ENCODE measurements at places on chromosomes 2 and 18.

GRCh38 chr2:240326246-240326645 lies 109.2 kb upstream of the GPC1 start:
- no peak for DNase-seq

GRCh38 chr2:151049746-151050145 lies 211.9 kb downstream of the RBM43 start:
- DNase-seq = no peak

GRCh38 chr2:14123436-14124103 lies 508.9 kb upstream of the LRATD1 start:
- no peak for DNase-seq

GRCh38 chr2:46325182-46325928 lies 28.1 kb downstream of the EPAS1 start:
- DNase-seq = no peak

GRCh38 chr2:42573256-42573655 lies 4.8 kb downstream of the MTA3 start:
- DNase-seq = no peak

DNA sequence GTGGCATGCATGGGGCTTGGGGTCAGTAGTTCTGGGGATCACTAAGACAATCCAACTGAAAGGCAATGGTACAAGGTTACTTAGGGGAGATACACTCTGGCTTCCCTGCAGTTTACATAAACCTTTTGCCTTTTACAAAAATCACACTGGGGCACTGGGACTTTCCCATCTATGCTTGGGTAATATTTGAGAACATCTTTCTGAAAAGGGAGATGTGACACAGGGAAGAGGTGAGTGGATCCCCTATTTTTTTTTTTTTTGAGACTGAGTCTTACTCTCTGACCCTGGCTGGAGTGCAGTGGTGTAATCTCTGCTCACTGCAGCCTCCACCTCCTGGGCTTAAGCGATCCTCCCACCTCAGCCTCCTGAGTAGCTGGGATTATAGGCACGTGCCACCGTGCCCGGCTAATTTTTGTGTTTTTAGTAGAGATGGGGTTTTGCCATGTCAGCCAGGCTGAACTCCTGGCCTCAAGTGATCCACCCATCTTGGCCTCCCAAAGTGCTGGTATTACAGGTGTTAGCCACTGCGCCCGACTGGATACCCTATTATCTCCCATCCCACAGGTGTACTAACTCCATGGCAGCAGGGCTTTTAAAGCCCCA lies 82.8 kb upstream of the DNMT3A start:
- no peak for DNase-seq

DNA sequence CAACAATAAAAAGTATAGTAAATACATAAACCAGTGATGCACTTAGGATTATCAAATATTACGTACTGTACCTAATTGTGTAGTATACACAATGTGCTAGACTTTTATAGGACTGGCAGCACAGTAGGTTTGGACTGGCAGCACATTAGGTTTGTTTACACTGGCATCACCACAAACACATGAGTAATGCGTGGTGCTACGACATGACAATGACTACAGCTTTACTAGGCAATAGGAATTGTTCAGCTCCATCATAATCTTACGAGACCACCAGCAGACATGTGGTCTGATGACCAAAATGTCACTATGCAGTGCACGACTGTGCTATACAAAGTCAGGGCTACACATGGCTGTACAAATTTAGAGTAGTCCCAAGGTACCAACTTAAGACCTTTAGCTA lies 2.3 kb downstream of the MBOAT2 start:
- DNase-seq = no peak

- no peak for DNase-seq
These were observed 731.7 kb upstream of the REG3G start for GRCh38 chr2:78293768-78294167.

DNA sequence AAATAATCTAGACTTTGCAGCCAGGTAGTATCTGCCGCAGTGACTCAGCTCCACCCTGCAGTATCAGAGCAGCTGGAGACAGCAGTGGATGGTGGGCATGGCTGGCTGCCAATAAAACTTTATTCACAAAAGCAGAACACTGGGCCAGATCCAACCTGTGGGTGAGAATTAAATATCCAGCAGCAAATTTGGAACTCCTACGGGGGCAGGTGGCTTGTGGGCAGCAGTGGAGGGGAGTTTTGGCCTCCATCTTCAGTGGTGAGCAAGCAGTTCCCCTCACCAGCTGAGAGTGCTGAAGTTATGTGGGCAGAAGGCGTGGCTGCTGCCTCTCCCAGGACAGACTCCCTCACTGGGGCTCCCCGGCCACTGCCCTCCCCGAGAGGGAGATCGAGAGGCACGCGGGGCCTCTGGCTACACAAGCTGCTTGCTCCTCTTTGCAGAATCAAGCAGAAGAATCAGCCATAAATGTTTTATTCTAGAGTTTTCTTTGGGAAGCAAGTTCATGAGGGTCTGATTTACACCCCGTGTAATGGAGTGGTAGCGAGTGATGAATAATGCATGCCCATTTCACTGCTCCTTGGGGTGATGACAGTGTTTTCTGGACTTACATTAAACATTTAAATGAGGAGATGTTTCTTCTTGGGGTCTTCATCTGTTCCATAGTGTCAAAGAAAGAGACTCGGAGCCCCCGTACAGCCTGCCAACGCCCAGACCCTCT lies 204.3 kb downstream of the SEPTIN10 start:
- DNase-seq = peak; percentile 15

DNA sequence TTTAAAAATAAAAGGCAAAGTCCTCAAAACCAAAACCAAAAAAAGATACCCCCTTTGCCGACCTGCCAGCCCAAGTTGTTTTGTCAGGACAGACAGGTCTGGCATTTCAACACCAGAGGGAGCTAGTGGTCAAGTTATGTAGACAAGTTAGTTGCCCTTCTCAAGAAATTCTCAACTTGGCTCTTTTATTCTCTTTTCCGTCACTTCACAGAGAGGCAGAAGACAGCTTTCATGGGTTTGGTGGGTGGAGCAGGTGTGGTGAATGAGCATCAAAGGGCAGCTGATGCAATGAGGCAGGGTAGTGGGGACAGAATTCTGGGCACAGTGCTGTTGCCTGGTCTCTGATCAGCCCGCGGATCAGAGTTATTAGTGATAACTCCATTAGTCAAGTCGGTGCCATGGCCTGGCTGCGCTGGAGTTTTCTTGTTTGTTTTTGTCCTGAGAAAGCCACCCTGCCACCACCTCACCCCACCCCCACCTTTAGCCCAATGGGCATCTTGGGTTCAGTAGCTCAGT lies 303.7 kb upstream of the EPAS1 start:
- DNase-seq = peak; percentile 15

DNA sequence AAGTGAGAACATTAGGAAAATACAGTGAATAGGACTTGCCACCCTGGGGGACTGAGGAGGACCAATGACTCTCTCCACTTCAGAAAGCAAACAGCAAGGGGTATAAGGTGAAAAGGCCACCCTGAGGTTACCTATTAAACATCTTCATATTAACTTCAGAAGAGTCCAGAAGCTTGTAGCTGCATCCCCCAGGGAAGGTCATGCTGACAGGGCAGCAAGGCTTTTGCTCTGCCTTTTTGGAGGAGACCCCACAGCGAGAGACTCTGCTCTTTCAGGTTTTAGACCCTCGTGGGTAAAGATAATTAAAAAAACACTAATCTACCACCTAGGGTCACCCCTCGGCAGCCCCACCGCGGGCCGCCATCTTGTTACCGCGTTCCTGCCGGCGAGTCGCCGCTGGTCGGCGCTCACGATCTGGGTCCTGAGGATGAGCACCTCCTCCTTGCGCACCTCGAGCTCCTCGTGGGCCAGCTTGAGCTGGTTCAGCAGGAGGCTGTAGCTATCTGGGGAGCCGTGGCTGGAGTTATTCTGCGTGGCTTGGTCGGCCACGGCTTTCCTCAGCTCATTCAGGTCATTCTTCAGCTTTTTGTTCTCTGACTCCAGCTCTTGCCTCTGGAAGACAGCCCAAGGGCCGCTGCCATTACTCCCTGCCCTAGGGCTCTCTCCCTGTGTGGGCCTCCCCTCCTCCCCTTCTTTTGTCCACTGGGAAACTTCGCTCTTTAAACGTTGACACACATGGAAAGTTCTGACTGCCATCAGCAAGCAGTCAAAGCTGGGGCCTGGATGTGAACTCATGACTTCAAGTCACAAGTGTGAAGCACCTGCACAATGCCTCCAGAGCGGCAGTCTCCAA lies 50.7 kb upstream of the ACAA2 start:
- no peak for DNase-seq

- peak; percentile 59 for DNase-seq
These were observed 1.3 kb downstream of the SPTBN1 start for GRCh38 chr2:54457323-54458023.

- DNase-seq = no peak
These were observed 35.1 kb downstream of the MAPRE2 start for GRCh38 chr18:35076135-35076924.

- DNase-seq = peak; percentile 37
These were observed 1.3 kb upstream of the AKAIN1 start for GRCh38 chr18:5198311-5198710.

DNA sequence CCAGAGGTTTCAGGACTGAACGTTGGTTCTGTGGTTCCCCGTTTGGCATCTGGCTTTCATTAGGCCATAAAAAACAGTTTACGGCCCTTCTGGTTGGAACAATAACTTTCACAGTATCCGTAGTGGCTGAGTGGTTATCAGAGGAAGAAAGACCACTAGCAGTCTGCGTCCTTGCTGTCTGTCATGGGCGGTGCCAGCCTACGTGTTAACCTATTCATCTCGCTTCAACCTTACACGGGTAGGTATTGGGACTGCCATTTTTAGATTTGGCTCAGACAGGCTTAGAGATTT lies 42.6 kb upstream of the ROCK2 start:
- DNase-seq = no peak

DNA sequence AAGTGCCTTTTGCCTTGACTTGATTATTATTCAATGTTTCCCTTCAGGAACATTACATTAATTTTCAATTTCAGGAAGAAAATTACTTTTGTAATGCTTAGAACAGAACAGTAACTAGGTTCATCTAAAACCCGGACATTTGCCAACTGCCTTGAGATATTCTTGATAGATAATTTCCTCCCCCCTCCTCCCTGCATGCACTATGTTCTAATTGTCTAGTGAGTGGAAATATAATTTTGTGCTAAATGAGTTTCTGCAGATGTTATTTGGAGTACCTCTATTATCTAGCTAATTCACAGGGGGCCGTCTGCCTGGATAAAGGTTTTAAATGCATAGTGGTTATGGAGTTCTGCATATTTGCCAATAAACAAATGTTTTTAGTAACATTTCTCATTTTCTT lies 200.3 kb upstream of the SLC39A10 start:
- no peak for DNase-seq

GRCh38 chr2:188050726-188051125 lies 240.9 kb upstream of the GULP1 start:
- DNase-seq = no peak

- DNase-seq = no peak
These were observed 257.7 kb downstream of the CDCA7 start for GRCh38 chr2:173612354-173612753.

DNA sequence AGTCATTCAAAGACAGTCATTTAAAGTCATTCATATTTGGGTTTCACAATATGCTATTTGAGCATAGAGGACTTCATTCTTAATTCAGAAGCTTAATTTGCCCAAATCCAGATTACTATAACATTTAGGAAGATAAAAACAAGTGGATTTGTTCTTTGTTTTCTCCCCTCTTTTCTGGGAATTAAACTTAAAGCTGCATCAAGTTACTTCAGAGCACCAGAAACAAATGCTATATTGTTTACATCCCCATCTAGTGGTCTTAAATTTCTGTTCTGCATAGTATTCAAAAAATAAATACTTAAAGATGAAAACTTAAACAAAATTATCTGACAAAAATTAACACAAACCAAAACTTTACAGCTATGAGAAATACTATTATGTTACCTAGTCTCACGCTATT lies 34.7 kb upstream of the MARCHF7 start:
- no peak for DNase-seq

DNA sequence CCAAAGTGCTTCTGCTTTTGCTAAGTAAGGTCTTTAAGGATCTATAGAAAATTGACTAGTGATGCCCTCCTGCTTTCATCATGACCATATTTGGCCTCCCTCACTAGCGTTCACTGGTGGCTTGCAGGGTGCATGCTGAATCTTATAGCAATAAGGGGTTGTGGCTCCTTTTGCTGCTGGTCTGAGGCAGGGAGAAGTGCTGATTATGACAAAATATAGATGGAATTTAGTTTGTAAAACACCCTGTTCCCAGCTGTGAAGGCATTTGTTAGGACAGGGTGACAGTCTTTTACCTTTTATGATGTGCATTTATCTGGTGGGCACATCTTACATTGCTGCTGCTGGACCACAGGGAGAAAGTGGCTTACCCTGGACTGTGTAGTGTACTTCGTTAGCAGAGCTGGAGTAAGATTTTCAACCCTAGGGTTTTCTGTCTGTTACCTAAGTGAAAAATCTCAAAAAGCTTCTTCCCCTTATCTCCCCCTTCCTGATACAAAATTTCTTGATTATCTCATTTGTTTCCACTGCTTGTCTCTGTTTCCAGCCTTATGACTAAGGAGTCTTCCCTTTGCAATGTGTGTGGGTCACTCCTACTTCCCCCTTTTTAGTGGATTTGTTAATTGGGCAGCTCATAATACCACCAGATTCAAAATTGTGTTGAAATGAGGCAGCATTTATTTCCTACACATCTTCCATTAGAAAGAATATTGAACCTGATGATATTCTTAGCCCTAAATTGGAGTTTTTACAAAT lies 21.2 kb upstream of the RPL37A start:
- DNase-seq = no peak

- DNase-seq = peak; percentile 15
These were observed 154.3 kb downstream of the TCF4 start for GRCh38 chr18:55433648-55434047.

GRCh38 chr2:1937066-1937465 lies 192.8 kb upstream of the PXDN start:
- DNase-seq = no peak

DNA sequence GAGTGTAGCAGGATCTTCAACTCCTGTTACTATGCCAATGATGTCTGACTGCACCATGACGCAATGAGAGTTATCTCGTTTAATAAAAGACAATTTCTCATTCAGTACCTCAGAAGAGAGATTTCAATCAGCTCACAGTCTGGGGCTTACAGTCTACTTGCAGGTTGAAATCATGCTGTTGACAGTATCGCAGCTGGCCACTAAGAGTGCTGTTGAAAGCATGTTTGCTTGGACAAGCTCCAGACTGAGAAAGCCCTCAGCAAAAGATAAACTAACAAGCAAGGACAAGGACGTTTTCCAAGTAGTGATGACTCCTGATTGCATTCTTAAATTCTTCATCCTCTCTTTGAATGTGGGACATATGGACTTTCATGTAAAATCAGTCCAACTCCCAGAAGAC lies 145.2 kb upstream of the SYT4 start:
- peak; percentile 5 for DNase-seq
